Stromal cell of bone marrow (primary cell): ENCODE measurements at places on chromosomes 4 and X.

- no peak for DNase-seq
Observed at GRCh38 chrX:4690521-4690920, 977.1 kb upstream of the PRKX start.

DNA sequence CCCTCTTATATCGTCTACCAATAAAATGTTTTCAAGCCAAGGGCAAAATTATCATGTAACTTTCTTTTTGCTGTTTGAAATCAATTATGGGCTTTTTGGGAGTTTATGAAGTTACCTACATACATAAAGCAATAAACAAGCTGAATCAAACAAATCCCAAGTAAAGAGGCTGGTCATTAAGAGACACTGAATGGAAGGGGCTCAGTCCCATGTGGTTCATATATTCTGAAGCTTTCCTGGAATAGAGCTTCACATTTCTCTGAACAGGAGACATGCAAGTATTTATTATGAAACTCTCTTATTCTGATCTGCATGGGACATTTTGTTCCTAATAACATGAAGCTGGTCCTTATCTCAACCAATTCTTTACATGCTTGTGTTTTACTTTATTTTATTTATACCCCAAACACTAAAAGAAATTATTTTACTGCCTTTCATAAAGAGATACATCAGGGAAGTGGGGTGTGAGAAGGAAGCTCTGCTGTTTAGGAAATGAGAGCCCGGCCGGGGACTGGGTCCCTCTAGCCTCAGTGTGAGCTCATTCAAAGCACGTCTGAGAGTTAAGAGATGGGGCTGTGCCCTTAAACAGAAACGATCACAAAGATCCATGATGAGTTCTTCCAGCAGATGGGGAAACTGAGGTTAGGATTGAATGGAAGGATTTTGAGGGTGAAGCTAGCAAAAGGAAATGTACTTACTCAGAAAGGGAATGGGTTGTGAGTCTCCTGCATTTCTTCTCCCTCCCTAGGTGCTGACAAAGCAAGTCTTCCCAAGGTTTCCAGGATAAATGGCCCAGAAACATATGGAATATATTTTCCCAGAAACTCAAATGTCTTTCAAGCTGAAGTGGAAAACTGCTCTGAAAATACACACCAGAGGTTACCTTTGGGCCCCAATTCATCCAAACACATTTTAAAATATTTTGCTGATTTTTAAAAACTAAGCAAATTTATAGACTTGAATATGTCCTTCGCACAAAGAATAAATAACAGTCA, 93.1 kb upstream of the LNX1 start:
- no peak for DNase-seq

GRCh38 chr4:167114416-167114971, 119.8 kb downstream of the SPOCK3 start:
- no peak for DNase-seq

- DNase-seq, result no peak
Observed at GRCh38 chr4:76984127-76984526, 34.6 kb downstream of the SEPTIN11 start.

DNA sequence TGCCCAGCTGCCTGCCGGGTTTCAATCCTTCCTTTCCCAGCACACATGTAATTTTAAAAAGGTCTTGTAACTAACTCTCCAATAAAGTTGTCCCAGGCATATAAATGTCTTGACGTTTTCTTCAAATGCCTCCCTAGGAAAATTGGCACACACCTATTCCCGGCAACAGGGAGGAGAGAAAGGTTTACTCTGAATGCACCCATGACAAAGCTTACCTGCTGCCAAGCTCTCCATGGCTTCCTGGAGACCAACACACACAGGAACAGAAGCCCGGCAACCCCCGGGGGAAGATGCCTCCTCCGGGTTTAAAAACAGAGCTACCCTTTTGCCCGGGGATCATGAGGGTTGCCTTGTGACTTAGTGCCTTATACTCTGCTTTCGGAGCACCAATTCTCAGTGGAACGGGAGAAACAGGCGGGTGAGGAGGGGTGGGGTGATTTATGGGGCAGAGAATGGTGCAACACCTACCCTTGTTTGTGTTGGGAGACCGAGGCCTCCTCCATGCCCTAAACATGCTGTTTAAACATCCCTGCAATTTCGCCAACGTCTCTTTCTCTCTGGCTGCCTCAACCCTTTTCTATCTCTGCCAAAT, 4.8 kb upstream of the GYG2 start:
- no peak for DNase-seq

GRCh38 chr4:25767877-25768725, 94.7 kb downstream of the SEL1L3 start:
- DNase-seq, result peak; percentile 75

DNA sequence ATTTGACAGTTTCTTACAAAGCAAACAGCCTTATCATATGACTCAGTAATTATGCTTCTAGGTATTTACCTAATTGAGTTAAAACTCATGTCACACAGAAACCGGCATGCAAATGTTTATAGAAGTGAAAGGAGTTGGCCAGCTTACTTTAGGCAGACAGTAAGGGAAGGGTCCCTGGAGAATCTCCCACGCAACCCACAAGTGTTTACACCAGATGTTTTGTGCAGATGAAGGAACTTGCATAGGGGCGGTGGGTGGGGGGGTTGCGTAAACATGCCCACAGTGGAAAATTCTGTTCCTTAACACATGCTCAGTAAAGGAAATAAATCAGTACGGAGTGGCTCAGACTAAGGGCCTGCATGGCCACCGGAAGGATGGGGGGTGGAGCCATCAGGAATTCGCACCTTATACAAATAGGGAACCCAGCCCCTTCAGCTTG, 330.5 kb upstream of the AADAT start:
- no peak for DNase-seq

DNA sequence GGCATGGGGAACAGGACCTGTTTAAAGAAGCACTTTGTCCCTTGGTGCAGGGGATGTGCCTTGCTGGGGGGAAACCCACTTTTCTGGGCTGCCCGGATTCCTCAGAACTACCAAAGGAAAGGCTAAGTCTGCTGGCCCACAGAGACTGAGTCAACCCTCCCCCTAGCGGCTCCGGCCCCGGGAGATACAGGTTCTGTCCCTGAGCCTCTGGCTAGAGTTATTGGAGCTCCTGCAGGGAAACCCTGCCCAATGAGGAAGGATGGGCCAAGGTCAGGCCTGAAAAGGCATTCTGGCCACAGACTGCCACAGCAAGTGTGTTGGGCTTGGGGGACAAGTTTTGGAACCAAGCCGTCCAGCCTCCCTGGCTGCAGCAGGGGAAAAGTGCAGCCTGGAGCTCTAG, 490.9 kb upstream of the ACTRT1 start:
- no peak for DNase-seq

GRCh38 chrX:154791467-154791866, 13.8 kb downstream of the MPP1 start:
- no peak for DNase-seq

DNA sequence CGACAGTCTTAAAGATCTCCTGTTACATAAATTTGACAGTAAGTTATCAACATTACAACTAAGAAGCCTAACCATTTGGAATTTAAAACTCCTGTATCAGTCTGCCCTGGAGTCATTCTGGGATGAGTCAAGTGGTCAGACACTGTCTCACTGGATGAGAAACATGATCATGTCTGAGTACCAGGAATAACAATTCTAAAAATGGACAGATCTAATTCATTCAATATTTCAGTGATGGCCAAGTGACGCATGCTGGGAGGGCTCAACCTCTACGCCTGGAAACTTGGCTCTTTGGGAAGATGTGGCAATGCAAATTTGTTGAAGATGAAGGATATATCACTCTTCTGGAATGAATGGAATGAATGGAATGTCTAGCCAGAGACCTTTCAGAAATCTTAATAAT, 1427.2 kb downstream of the STIM2 start:
- DNase-seq, result peak; percentile 96

GRCh38 chrX:154486052-154486395, 391 bp downstream of the UBL4A start:
- no peak for DNase-seq

GRCh38 chrX:1468250-1468772, 15.6 kb upstream of the ASMTL start:
- peak; percentile 22 for DNase-seq

DNA sequence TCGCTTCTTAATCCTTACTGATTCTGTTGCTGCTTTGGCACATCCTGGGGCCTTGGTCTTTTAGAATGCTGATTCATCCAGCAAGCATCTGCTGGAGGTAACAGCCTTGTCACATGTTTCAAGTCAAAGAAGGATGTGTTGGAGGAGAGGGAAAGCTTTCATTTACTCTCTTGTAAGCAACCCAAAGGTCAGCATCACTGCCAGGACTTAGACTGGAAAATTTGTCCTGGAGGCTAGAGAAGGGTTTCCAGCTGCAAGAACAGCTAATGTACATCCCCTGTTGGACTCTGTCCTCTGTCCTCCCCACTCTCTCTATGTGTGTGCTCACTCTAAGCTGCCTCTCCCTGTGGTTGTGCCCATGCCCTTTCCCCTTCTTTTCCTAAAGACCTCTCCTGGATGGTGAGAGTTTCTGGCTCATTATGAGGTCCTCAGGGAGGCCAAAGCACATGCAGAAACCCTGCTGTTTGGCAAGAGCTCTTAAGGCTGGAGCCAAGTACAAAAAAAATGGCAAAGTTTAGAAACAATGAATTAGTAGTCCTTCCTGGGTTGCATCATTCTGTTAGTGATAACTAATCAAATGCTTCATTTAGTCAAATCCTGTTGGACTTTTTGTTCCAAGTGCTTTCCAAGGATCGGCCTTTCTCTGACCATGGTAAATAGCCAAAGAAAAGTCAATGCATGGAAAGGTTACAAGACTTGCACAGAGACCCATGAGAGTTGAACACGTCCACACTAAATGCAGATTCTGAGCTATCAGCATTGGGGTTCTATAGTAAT, 13.4 kb upstream of the SRPX start:
- DNase-seq, result peak; percentile 79

DNA sequence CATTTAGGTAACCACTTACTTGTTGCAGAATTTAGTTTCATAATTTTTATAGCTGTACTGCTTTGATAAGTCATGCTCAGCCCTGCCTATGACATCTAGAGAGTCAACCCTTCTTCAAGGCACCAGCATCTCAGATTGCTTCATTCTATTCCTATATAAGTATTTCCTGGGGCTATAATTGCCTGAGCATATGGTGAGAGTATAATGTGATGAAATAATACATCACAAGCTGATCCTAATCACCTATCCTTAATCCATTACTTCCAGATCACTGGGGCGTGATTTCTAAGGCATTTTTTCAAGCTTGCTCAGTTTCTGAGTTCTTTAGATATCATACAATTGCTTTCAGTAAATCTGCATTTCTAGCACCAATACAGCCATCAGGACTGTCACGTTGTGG, 200.0 kb upstream of the NPY2R start:
- DNase-seq, result no peak

- DNase-seq, result no peak
Observed at GRCh38 chr4:81214144-81214880, 710 bp downstream of the PRKG2 start.

DNA sequence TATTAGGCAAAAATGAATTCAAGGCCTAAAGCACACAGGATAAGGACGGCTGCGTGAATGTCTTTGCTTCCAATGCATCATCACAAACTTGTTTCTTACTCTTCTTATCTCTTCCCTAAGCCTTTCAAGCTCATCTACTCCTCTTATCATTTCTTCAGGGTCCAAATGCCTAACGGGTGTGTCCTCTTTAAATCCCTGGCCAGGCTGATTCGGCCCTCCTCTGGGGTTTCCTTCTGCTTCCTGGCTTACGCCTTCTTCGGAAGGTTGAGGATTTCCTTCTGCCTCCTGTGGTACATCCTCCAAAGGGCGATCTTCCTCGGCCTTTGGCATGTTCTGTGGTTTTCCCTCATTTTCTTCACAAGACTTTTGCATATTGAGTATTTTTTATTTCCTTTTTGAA, 1.3 kb downstream of the TCEAL8 start:
- no peak for DNase-seq

GRCh38 chr4:151535366-151535765, 126.4 kb downstream of the FHIP1A start:
- no peak for DNase-seq

DNA sequence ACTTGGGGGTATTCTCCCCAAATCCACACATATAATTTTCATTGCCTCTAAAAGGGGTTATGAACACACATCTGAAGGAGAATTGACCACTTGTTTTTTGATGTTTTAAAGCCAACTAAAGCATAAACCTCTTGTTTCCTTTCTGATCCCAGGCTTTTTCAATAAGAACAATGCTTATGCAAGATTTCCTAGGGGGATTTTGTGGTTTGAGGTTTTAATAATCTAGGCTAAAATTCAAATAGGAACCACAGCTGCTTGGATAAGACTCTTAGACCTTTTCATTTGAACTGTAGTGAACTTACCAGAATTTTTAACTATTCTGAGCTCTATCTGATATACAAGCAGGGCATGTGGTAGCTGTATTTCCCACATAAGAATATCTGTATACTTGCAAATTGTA, 651.1 kb downstream of the ANKRD50 start:
- DNase-seq, result peak; percentile 87

DNA sequence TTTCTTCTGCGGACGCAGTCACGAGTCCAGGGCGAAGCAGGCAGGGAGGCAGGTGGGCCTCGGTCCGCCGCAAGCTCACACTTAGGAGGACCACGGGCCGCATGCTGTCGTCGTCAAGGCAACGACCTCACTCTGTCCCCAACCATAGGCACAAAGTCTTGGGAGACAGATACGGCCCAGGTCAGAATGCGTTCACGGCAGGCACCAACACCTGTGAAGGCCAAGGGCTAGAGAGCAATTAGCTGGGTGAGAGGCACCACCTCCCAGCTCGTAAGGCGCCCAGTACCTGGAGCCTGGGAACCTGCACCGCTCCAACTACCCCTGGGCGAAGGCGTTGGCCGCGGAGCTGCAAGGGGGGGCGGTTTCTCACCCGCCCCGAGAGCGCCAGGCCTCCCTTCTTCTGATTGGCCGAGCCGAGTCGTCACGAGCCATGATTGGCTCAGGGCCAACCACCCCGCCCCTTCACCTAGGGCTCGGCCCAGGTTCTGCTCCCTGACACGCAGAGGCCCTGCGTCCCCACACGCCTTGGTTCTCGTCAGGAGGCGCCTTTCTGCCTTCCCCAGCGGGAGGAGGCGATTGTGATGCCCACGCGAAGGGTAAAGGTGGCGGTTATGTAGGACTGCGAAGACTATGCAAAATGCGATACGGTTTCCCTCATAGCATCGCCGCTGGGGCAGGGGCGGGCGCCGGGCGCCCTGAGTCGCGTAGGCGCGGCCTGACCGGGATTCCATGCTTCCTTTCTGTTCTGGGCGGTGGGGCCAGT, at the start of gene CDKL2:
TSS of gene CDKL2 (minus strand) at position 355 of the 763 bp plus-strand sequence. CDS start 4,540 bp downstream, outside the sequence.
- DNase-seq, result peak; percentile 15

DNA sequence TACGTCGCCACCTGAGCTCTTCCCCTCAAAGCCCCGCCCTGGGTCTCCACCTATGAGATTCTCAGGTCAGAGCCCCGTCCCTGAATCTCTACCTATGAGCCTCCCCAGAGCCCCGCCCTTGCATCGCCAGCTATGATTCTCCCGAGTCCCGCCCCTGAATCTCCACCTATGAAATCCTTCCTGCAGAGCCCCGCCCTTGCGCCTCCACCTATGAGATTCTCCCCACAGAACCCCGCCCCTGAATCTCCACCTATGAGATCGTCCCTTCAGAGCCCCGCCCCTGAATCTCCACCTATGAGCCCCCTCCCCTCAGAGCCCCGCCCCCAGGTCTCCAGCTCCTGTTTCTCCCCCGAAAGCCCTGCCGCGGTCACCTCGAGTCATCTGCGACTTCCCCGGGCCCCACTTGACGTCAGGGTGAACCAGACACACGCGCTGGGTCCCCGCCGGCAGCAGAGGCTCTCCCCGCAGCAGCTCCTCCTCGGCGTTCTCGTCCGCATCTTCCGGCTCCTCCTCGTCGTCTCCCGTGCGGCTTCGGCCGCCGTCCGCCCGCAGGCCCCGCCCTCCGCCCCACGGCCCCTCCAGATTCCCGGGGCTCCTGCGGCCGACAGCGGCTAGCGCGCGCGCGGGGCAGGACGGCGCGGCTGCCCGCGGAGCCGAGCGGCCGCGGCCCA, 393 bp downstream of the GTPBP6 start:
- peak; percentile 98 for DNase-seq
